Foreskin keratinocyte (primary cell): ENCODE measurements at places on chromosomes 12 and 14.

DNA sequence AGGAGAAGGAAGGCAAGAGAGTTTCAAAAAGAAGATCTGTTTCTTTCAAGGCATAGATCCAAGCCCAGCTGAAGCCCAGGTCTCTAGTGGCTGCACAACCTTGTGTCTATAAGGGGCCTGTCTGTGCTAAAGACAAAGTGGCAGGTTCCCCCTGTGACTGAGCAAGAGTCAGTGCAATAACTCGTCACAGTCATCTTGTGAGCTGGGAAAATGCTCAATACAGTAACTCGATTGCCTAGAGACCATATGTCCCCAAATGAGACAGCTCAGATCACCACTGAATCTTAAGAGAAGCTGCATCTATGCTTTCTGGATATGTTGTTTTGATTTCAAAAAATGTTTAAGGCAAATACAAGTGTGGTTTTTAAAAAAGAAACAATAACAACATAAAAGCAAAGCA is 24.2 kb downstream of the ST8SIA1 start:
- DNase-seq, result no peak

DNA sequence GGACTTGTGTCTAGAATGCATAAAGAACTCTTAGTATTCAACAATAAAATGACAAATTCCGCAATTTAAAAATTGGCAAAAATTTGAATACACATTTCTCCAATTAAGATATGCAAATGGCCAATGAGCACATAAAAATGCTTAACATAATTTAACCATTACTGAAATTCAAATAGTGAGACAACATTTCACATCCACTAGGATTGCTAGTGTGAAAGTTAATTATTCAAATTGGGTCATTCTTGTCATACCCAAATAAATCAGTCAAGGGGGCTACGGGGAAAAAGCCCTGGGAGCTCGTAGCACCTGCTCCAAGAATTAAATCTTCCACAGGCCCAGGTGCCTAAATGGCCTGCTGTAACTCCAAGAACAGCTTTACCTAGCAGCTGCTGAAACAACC is 25.0 kb upstream of the C14orf132 start:
- DNase-seq, result no peak

DNA sequence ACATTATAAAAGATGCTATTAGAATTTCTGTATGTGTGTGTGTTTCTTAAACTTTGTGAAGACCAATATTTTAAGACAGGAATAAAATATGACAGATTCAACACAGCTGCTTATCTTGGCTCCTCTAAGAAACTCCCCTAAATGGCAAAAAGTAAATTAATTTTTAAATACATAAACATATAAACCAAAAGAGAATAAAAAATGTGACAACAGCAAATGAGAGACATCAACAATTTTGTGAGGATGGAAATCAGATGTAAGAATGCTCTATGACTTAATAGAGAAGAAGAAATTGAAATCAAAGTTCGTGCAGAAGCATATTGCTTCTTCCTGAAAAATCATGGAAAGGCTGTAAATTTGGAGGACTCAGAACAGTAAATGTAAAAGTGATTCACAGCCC is 1083.8 kb downstream of the FLRT2 start:
- DNase-seq, result no peak

- DNase-seq, result no peak
Measured at GRCh38 chr12:124563401-124563800, 4.0 kb downstream of the NCOR2 start.

DNA sequence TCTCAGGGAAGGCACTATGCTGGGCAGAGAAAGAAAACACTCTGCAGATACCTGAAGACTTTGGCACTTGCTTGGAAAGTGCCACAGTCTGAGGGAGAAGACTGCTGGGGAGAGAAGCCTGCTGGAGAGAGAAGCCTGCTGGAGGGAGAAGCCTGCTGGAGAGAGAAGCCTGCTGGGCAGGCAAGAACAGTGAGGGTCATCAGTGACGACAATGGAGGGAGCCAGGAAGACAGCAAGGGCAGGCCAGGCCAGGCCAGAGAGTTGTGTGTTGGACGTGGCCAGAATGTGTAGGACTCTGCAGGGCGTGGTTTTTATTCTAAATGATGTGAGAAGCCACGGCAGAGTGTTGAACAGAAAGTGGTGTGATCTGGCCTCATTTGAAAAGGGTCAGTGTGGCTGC is 185.3 kb upstream of the ABCD2 start:
- DNase-seq, result no peak

DNA sequence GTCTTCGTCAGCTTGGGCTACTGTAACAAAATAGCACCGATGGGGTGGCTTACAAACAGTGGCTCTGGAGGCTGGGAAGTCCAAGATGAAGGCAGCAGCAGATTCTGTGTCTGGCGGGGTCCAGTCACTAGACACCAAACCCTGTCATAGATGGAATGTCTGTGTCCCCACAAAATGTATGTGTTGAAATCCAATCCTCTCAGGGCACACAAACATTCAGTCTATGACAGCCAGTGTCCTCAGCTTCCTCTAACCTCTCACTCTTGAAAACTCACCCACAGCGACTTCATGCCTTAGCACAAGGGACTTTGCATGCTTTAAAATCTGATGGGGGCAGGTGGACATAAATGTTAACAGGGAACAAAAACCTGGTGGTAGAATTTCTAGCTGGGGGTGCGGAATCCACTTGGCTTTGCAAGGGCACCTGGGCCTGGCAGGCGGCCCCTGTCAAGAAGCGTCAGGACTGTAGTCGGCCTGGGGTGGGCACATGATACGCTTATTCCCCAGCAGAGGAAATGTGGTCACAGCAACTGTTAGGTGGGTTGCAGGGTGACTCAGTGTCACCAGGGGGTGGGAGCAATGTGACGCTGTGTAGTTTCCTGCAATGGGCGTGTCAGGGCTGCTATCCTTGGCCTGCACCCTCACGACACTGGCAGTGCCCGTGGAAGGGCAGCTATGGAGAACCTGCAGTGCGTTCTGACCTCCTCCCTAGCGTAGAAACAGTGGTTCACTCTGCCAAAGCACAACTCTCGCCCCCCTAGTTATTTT is 17.7 kb downstream of the RIN3 start:
- no peak for DNase-seq

DNA sequence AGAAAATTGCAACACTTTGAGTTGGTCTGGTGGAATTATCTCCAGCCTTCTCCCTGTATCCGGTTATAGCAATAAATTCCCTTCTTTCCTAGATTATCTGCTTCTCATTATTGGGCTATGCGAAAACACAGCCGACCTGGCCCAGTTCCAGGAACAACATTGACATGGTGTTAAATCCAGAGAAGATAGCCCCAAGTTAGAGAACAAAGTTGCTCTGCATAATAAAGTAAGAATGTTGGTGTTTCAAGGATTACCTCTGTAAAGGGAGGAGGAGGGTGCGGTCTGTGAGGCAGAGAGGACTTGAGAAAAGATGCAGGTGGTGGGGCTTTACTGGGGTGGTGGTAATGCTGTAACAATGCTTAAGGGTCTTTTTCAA is 12.1 kb downstream of the TCL1A start:
- DNase-seq, result no peak

GRCh38 chr14:103879570-103880347 is 32.4 kb upstream of the PPP1R13B start:
- DNase-seq, result no peak

- no peak for DNase-seq
Measured at GRCh38 chr14:70599345-70599744, 1.1 kb downstream of the MED6 start.

GRCh38 chr14:57962325-57963035 is 96.6 kb upstream of the SLC35F4 start:
- DNase-seq, result no peak

- DNase-seq, result no peak
Measured at GRCh38 chr12:91870872-91871707, 274.6 kb downstream of the BTG1 start.

- no peak for DNase-seq
Measured at GRCh38 chr12:49684310-49684854, 22.8 kb downstream of the FMNL3 start.

- DNase-seq, result no peak
Measured at GRCh38 chr14:61104358-61104757, 123.3 kb downstream of the SLC38A6 start.

DNA sequence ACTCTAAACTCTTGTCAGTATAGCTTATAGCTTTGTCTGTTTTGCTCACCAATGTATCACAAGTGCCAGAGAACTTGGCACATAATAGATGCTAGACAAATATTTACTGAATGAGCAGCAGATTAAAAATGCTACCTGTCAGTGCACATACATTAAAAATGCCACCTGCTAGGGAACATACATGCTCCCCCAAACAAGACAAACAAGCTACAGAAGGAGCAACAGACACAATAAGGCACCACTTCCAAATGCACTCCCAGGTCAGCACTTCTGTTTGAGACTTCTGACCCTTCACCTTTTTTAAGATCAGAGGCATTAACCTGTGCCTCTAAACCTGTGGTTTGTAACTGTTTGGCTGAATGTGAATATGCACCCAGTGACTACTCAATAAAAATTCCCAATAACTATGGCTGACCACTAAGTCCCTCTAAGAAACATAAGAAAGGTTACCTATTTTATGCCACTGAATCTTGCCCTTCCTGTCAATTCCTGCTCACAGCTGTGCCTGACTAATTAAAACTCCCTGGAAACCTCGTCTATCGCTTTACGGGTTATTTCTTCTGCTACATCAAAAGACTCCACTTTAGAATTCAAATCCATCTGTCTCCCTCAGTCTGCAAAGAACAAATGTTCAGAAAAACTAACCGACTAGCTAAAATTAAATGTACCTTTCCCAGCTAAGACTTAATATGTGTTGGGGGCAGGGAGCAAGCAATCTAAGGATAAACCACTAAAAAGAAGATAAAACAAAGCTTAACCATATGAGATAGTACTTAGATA is 41.0 kb downstream of the HECTD4 start:
- DNase-seq, result no peak

DNA sequence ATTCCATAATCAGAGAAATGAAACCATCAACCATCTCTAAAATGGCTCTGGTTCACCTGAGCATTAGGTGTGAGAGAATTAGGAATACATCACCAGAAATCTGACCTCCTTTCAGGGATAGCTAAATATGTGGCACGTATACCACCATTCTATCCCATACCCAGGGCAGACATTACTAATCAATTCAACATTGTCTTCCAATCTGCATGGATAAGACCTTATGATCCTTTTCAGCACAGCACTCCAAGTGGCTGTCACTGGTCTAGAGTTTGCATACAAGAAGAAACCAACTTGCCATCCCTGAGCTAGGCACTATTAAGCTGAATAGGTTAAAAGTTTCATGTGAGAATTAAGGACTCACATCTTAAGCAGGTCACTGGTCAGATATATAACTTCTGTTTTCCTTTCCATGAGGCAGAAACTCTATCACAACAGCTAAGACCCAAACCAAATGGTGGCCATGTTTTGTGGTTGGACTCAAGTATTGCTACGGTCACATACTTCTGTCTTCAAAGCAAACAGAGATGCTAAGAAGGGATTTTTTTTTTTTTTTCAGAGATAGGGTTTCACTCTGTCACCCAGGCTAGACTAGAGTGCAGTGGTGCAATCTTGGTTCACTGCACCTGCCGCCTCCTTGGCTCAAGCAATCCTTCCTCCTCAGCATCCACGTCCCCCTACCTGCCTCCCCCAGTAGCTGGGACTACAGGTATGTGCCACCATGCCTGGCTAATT is 249.0 kb downstream of the DPF3 start:
- no peak for DNase-seq

- no peak for DNase-seq
Measured at GRCh38 chr12:130603396-130603965, 112.6 kb downstream of the RIMBP2 start.

- peak; percentile 27 for DNase-seq
Measured at GRCh38 chr12:3725388-3726115, 27.4 kb downstream of the CRACR2A start.
